NCI-H187 treated with DMSO at 0.1 percent for 48 hours (cell line): ENCODE measurements at places on chromosomes 11 and 22.

DNA sequence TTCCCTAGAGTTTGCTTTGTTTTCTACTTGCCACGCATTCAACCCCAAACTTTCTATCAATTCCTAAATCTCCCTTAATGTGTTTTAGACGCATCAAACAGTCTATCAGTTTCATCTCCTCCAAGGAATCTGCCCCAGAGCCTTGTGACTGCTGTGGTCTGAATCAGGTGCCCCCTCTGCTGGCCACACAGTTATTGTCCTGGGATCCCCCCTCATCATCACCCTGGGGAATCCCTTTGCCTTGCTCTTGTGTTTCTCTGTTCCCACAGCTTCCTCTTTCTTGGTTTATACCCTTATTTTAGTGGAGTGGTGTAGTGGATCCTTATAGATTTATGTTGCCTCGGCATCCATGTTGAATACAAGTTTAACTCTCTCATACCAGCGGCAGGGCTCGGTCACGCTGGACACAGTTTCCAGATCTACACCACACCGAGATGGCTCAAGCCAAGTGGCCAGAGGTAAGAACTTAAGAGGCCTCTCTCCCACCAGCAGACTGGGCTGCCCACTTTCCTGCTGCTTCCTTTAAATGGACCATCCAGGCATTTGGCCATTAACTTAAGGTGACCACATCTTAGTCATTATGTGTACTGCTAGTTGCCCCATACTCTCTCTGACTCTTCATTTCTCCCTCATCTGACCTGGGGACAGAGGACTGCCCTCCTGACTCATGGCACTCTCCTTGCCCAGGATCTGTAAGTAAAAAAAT, 8.2 kb downstream of the UPB1 start:
- no peak for DNase-seq

GRCh38 chr22:42915980-42916765, 59.1 kb upstream of the ARFGAP3 start:
- no peak for DNase-seq

GRCh38 chr11:1548221-1549070, 23.6 kb downstream of the DUSP8 start:
- peak; percentile 45 for DNase-seq

DNA sequence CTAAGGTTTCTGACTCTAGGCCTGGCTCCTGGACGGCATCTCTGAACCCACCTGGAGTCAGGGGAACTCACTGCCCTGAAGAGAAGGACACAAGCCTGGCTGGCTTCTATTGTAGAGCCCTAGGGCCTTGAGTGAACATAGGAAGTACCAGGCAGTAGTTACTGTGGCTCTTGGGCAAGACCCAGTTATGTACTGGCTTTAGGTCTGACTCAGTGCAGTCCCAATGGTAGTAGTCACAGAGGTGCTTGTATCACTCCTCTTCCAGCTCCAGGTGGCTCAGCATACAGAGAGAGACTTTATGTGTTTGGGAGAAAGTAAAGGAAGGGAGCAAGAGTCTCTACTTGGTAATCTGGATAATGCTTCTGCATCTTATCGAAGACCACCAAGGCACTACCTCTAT, 13.9 kb upstream of the PAK1 start:
- DNase-seq: no peak

DNA sequence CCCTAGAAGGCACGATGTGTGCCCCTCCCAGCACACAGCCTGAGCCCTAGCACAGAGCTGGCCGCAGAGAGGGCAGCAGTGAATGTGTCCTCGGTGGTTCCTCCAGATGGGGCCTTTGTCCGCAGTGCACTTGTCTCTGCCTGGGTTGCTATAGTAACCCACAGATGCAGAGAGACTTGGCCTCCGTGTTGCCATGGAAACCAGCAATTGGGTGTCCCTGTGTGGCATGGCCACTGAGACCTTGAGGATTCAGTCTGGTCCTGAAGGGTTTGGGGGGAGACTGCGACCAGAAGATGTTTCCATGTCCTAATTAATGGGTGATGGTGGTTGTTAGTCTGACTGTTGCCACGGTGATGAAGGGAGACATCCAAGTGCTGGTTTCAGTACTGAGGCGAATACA, 42.6 kb upstream of the TUB start:
- no peak for DNase-seq

- DNase-seq: no peak
Observed at GRCh38 chr22:20625270-20625669, 117.9 kb downstream of the MED15 start.

GRCh38 chr11:82034527-82034926, 699.1 kb downstream of the FAM181B start:
- DNase-seq: no peak

- no peak for DNase-seq
Observed at GRCh38 chr11:115151010-115151409, 353.2 kb downstream of the CADM1 start.

DNA sequence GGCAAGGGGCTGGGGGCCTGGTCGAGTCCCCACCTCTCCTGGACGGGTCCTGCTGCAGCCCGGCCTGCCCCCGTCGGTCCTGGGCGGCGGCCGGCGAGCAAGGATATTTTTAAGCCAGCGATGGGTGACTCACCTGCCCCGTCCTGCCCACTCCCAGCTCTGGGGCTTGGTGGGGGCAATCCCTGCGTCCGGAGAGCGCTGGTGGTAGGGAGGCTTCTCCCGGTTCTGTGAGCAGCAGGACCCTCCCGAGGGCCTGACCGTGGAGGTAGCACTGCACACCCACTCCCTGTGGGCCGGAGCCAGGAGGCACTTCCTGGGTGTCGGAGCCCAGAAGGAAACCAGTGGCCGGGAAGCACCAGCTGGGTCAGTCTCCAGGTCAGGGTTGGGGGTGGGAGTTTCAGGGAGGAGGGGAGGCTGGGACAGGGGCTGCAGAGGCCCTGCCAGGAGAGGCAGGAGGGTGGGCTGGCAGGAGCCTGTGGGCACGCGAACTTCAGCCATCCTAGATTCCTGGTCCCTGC, 467 bp downstream of the EPS8L2 start:
- no peak for DNase-seq

GRCh38 chr22:33747029-33747428, 173.2 kb downstream of the LARGE1 start:
- no peak for DNase-seq

DNA sequence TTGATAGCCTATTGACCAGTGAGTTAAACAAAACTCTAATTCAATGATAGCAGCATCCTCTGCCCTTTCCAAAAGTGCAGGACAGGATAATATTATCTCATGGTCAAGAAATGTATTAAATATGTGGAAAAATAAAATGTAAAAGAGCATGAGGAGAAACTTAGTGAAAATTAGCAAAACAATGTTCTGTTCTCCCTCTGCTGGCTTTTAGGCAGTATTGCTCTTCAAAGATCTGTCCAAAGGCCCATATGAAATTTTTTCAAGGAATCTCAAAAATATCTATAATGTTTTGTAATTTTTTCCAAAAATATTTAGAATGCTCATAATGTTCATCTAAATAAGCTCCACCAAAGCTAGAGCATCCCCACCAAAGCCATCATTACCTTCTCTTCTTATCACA, 8.3 kb upstream of the ARL14EP start:
- DNase-seq: no peak

GRCh38 chr11:106156290-106156937, 79.0 kb downstream of the AASDHPPT start:
- no peak for DNase-seq

- DNase-seq: no peak
Observed at GRCh38 chr11:7320306-7320705, 68.6 kb downstream of the SYT9 start.
